ENCODE measurements at places on chromosomes 12 and 14.

DNA sequence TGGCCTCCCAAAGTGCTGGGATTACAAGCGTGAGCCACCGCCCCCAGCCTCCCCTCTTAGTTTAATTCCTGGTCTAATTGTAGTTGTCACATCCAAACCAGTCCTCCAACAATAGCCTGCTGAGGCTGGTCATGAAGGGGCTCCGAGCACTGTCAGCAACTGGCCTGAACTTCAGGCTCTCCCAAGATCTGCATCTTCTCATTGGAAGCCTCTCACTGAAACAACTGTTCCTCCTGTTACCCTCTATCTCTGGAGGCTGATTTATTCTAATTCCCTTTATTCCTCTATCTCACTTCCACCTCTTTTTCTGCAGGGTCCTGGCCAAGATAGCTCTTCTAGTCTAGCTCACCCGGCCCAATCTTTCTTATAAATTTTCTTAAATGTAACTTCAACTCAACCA lies 89.4 kb downstream of the DUSP16 start:
- no peak for DNase-seq

- DNase-seq = no peak
Measured at GRCh38 chr14:99463974-99464373, 16.7 kb downstream of the SETD3 start.

DNA sequence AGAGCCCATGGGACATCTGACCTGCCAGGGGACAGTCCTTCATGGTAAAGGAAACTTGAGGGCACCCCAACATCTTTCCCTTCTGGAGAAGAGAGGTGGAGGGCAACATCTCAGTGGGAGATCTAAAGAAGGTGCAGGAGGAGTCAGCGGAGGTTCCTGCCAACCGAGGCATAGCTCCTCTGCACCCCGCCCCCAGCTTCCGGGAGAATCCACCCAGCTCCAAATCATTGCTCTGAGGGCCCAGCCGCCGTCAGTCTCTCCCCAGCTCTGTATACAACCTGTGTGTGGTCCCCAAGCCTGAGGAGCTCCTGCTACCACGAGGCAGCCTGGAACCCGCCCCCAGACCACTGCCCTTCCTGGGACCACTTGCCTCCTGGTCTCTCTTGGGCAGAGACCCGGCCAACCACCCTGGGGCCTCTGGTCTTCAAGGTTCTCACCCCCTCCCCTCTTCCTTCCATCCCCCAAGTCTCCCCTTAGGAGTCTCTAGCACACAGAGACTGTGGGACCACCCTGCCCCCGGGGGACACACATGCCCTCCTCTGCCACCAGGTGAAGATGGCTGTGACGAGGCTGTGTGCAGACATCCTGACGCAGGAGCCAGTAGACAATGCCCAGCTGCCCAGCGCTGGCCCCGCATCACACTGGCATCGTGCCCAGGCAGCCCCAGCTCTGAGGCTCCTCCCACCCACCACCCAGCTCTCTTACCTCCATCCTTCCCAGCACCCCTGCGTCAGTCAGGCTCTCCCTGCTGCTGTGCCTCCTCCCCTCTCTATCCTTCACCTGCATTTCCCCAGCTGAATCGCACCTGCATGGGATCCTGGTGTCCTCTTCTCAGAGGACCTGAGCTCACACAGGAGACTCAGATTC lies 13.0 kb upstream of the NUDT14 start:
- no peak for DNase-seq

GRCh38 chr14:101464310-101464983 lies 96.8 kb upstream of the DIO3 start:
- DNase-seq = no peak

- DNase-seq = no peak
Measured at GRCh38 chr14:91245029-91245428, 525 bp upstream of the GPR68 start.
